Stimulated activated naive CD4-positive, alpha-beta T cell (primary cell): ENCODE measurements at places on chromosomes 12 and 14.
A peak's percentile ranks its signal among the peaks of the same experiment; 100 is the strongest.

DNA sequence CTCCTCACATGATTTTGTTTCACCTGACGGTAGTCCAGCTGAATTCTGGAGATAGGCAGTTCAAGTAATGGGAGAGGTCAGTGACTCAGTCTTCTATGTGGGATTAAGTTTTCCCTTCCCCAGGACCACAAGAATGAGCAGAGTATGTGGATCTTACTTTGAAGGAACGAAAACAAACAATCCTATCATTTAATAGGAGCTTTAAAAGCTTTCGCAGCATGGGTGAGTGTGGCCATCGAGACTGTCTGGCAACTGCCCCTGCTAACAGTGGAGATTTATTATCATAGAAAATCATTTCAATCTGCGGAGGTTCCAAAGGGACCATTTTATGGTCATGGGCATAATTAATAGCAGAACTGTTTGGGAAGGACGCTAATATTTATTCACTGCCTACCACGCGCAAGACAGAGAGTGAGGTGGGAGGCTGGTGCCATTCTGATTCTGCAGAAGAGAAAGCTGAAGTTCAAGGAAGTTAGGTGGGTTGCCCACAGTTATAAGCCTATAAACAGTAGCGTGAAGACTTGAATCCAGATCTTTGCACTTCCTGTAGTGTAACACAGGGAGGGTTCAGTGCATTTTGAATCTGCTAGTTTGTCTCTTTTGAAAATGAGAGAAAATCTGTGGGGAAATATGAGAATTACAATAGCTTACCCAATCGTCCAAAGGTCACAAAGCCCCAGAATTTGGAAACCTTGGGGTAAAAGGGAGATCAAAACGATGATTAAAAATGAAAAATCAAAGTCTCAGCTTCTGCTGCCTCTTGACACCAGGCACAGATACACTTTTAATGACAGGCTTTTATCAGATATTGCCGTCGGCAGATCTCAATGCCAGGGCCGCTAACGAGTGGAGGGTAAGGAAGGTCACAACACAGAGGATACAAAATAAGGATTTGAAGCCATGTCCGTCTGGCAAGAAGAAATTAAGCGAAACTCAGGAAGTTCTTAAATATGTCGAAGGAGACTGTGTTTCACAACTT is 209.6 kb downstream of the CRADD start:
- no peak for DNase-seq

DNA sequence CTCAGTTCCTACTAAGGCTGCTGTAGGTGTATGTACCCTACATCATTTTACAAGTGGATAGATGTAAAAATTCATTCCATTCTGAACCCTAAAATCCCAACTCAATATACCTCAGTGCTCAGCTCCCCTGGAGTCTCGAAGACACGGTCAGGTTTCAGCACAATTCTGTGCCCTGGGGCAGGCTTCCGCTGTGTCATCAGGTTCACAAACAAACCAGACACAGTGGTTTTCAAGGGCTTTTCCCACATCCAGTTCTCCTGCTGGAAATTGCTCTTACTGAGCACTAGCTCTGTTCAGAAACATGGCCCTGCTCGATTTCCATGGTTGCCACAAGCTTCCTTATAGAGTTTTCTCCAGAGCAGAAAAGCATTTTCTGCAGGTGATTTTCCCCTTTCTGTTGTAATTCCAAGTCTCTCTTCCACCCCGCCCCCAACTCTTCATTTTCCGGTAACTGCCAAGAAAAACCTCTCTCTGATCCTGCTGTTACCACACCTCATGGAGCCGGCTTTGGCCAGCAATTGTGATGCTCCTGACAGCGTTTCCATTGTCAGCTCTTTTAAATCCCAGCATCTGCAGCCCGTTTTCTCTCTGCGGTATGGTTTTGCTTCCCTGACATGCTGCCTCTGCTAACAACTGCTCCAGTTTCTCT is 483.0 kb upstream of the CCDC196 start:
- DNase-seq = no peak

- DNase-seq = no peak
These were observed 349.7 kb downstream of the ATP23 start for GRCh38 chr12:58291106-58291505.

DNA sequence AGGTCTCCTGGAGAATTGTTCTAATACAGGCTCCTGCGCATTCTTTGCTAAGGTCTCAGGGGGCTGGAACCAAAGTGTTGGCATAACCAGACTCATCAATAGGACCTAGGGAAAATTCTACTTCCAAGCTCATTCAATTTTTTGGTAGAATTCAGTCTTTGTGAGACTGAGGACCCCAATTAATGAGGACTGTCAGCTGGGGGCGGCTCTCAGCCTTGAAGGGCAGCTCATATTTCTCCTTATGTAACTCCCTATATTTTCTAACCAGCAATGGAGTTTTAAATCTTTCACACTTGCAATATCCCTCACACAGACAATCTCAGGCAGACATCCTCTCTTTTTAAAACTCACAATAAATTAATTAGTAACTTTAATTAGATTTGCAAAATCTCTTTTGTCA is 476.4 kb upstream of the LRFN5 start:
- no peak for DNase-seq

- no peak for DNase-seq
These were observed 313.2 kb upstream of the DIO3 start for GRCh38 chr14:101247842-101248725.

DNA sequence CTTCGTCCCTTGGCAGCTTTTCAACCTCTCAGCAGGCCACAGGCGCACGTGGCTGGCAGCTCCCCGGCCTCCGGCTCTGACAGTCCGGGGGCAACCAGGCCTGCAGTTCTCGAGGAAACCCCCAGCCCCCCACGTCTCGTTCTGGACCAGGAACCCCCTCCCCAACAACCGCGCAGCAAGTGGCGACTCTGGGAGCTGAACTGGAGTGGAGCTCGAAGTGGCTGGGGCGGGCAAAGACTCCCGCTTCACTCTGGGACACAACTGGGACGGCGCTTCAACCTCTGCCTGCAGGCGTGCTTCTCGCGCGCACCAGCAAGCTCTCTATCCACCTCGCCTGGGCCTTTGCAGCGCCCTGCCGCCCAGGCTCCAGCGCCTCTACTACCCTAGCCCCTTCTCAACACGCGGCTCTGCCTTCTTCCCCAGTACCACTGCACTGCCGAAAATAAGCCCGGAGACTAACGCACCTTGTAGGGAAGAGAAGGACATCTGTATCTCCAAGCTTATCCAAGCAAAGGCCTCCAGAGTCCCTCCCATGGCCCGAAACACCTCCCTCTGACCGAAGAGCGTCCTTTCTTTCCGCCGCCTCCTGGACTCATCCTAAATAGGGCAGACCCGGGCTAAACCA is 2.4 kb upstream of the NKX2-1 start:
- DNase-seq = no peak

GRCh38 chr12:115155665-115156645 is 472.0 kb upstream of the TBX3 start:
- DNase-seq = no peak

DNA sequence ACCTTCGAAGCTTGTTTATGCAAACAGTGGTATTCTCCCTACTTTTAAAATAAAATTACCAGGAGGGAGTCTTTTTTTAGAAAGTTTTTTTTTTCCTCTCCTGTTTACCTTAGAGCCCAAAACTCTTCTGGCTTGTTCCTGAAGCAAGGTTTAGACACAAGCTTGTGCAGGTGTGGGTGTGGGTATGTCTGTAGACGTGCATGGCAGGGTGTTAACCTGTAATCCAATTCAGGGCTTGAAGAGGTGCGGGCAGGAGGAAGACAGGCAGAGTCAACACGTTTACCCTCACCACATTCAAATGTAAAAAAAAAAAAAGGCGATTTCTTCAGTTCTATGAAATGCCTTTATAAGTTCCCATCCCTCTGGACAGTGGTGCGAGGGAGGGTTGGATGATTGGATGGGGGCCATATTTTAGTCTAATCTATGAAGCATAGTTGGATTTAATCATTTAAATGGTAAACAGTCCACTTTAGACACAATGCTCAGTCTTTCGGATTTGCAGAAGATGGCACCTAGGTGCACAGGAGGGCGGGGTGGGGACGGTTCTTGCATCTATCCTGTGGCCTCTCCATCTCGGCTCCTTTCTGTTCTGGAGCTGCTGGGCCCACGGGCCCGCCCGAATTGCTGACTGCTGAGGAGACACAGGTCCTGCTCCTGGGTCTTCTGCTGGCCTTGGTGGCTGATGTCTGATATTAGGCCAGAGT is 982 bp upstream of the NINJ2 start:
- DNase-seq = peak; percentile 27

DNA sequence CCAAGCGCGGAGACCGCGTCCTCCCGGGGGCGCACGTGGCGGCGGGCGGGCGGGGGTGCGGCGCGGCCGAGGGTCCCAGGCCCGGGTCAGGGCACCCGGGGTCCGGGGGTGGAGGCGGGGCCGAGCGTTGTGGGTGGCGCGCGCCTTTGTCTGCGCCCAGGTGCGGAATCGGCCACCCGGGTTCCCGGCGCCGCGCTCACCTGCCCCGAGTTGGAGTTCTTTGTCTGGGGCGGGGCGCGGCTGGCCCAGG is 50.1 kb downstream of the LRCOL1 start:
- no peak for DNase-seq

DNA sequence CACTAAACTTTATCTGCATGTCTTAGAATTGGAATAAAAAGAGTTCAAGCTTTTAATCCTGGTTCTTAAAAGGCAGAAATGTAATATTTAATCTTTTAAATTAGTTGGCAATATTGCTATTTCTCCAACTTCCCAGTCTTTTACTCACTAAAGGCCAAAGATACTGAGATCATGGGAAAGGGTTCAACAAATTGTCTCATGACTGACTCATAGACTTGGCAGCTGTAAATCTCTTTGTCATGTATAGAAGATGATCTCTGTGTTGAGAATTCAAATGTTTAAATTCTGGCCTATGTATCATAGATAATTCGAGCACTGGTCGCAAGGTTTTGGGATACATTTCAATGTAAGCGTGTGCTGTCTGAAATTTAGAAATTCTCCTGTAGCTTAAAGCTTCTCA is 40.1 kb upstream of the STRAP start:
- DNase-seq = no peak

DNA sequence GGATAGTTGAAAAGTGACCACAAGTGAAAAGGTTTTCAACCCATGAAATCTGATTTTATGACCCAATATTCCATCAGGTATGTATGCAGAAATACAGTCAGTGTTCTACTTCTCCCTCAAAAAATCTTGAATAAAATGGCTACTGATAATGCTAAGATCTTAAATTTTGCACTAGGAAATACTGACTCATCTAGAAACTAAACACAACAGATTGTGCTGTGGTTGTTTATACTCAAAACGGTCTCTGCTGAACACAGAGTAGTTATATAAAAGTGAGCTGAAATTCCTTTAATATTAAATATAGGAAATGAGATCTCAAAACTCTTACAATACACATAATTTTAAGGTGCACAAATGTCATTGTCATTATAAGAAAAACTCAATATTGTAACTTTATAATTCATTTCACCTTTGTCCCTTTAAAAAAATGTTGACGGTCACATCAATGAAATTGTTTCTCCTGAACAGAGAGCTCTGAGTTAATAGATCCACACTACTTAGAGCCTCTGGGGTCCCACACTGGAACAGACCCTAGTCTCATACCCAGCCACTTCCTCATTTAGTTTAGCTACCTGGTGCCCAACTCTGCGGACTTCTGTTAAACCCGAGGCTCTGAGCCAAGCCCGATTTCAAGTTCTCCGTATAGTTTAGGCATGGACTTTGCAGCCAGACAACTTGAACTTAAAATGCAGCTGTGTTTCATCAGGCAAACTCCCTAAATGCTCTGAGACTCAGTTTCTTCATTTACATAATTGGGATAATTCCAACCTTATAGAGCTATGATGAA is 9.3 kb downstream of the COCH start:
- no peak for DNase-seq

DNA sequence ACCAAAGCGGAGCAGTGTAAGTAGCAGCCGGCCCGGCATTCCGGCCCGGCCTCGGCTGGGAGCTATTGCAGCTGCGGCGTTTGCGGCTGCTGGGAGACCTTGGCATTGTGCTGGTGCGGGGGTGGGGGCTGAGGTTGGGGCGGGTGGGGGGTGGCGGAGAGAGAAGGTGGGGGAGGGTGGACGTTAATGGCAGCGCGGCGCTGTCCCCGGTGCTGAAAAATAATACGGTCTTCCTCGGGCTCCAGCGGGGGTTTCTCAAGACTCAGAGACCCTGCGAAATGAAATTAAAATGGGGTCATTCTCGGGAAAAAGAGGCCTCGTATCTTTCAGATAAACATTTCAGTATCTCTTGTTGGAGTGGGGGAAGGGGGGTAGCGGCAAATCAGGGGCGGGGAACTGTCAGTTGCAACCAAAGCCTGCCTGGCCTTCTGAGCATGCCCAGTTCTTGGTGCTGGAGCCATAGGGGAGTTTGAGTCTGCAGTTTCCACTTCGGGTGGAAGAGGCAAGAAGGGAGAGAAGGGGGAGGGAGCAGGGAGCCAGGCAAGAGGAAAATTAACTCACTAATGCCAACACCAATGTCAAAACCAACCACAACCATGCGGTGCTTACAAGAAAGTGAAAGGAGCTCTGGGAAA is 414 bp downstream of the UNC79 start:
- DNase-seq = no peak

DNA sequence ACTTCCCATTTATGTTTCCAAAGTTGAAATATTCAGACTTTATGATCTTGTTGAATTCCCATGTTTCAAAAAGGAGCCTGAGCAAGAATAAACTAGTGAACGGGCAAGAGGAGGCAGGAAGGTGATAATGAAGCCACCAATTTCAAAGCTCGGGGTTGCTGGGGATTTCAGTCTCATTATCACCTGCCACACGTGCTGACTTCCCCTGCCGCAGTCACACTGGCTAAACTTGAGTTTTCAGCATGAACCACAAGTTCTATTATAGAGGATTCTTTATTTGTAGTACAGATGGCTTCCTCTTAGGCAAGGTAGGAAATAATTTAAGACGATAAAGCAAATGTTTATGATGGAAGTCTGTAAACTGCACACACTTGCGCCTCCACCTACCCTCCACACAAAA is 18.1 kb upstream of the DIABLO start:
- no peak for DNase-seq

GRCh38 chr12:87246726-87247125 is 782.5 kb downstream of the C12orf50 start:
- no peak for DNase-seq

DNA sequence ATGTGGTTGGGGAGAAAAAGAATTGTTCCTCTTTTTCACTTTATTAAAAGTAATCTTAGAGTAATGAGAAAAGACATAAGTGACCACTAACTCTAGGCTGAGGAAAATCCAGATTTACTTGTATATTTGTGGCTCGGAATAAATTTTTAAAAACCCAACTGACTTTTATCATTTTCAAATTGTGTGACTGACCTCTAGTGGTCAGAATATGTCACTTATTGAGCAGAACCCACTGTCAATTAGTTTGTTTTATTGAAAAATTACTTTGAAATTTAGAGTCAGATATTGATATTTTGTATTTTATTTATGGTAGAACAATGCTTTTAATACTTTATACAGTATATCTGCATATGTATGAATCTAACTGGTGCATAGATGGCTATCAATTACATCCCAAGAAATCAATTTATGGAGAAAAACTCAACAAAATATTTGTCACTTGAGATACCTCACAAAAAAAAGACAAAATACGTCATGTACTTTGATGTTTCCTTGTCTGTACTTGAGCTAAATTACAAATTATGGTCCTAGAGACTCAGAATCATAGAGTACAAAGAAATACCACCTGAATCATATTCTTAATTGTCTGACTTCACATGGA is 229.4 kb downstream of the CNTN1 start:
- no peak for DNase-seq

DNA sequence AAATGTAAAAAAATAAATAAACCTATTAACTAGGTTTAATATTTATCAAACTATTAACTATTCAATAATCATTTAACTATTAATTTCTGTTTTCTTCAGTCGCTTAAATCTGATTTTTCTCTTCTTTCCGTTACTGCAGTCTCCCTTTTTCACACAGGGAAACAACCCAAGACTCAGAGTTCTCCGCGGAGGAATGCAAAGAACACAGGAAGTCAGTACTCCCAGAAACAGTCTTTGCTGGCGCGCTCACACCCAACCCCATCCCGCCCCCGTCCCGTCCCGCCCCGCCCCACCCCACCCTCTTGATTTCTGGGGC is 351 bp upstream of the METTL17 start:
- no peak for DNase-seq
